ENCODE measurements at places on chromosomes 6 and 20. TPM values are rescaled to one million over a fixed set of nuclear protein-coding genes. Genes with fewer than 3 reads are reported as not detected.
A peak's percentile ranks its signal among the peaks of the same experiment; 100 is the strongest.

The TXNDC5 gene
- 104 TPM for total RNA-seq

The HDGFL1 gene
- total RNA-seq: not detected

The SLC17A4 gene
- not detected for total RNA-seq

The VSTM2L gene
- total RNA-seq: 9.3 TPM

The ARFGEF3 gene
- 0.30 TPM for total RNA-seq

The OR2J3 gene
- total RNA-seq: not detected

The GPR63 gene
- 6.0 TPM for total RNA-seq

The FNDC11 gene
- total RNA-seq: 1.5 TPM

The USP49 gene
- 25.1 TPM for total RNA-seq

DNA sequence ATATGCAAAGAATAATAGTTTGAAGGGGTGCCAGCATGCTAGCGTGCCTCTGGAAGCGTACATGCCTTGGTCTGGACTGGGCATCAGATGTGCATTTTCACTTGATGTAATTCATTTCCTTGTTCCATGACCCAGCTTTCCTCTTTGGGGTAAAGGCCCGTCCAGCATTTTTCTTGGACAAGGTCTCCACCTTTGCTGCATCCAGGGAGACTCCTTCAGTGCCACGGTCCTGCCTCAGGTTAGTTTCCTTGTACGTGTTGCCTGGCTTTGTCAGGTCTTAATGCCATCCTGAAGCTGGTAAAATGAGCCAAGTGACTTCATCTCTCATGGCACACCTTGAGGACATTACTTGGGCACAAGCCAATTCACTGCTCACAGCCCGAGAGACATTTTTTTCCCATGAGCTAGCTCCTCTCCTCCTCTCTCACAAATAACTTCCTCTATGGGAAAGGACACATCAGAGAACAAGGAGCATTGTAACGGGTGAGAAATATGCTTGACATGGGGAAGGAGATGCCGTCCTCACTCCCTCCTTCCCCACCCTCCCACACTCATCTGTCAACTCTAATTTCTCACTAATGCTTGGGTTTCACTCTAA lies 23.9 kb downstream of the EDN1 start:
- DNase-seq: no peak
- no peak overlapping the region for H3K4me3 ChIP-seq
- no peaks in the 10 kb centered on the region for H3K4me1 ChIP-seq
- H3K36me3 ChIP-seq: peaks cover 2% of the 10 kb centered on the region

GRCh38 chr6:167979436-167980139 lies 17.9 kb upstream of the KIF25 start:
- H3K27ac ChIP-seq: no peak overlapping the region
- H3K36me3 ChIP-seq: peaks cover 14% of the 10 kb centered on the region
- H3K27me3 ChIP-seq: no peaks in the 10 kb centered on the region
- H3K4me3 ChIP-seq: peak overlapping the region; percentile 48
- H3K4me1 ChIP-seq: peaks cover 43% of the 10 kb centered on the region

- peaks cover 4% of the 10 kb centered on the region for H3K36me3 ChIP-seq
- H3K4me1 ChIP-seq: no peaks in the 10 kb centered on the region
- H3K4me3 ChIP-seq: no peak overlapping the region
- H3K27me3 ChIP-seq: no peaks in the 10 kb centered on the region
These were observed 22.5 kb upstream of the SRPK1 start for GRCh38 chr6:35943390-35943789.

DNA sequence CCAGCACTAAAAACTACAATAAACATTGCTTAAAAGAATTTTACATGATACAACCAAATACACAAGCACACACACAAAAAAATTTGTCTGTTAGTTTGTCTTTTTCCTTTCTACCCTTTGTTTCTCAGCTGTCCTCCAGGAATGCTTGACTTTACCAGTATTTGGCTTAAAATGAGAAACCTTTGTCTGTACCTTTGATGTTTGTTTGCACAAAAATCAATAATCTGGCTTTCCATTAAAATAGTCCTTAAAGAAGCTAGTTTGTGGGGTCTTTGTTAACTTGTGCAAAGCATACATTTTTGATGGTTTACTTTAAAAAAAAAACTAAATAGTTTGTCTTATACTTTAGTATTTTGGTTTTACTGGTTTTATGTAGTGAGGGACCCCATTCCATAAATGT lies 49.3 kb downstream of the RPRD1B start:
- peak overlapping the region; percentile 50 for H3K27ac ChIP-seq
- H3K36me3 ChIP-seq: peaks cover 45% of the 10 kb centered on the region
- DNase-seq: no peak
- peaks cover 10% of the 10 kb centered on the region for H3K4me1 ChIP-seq

DNA sequence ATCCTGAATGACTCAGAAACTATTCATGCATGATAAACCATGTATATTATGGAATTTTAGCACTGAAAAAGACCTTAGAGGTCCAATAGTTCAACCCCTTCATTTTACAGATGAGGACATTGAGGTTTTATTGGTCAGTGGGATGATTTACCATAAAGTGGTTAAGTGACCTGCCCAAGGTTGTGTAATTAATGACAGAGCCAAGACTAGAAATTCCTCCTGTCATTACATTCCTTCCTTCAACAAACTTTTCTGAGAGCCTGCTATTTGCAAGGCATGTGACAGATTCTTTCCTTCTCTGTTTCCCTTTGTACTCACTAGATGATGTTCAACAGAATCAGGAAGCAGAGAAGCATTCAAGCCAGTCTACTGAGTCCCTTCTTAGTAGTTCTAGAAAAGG lies 170.7 kb upstream of the KCNK16 start:
- H3K27me3 ChIP-seq: no peaks in the 10 kb centered on the region
- peaks cover 9% of the 10 kb centered on the region for H3K4me1 ChIP-seq
- H3K36me3 ChIP-seq: no peaks in the 10 kb centered on the region
- no peak for DNase-seq
- no peak overlapping the region for H3K27ac ChIP-seq

- H3K4me3 ChIP-seq: no peak overlapping the region
- H3K36me3 ChIP-seq: no peaks in the 10 kb centered on the region
- H3K27me3 ChIP-seq: peaks cover 29% of the 10 kb centered on the region
- no peak for DNase-seq
These were observed 45.5 kb upstream of the AFDN start for GRCh38 chr6:167781066-167781767.

- H3K36me3 ChIP-seq: no peaks in the 10 kb centered on the region
- no peak for DNase-seq
- H3K4me3 ChIP-seq: no peak overlapping the region
- peaks cover 3% of the 10 kb centered on the region for H3K4me1 ChIP-seq
- H3K27me3 ChIP-seq: no peaks in the 10 kb centered on the region
- H3K27ac ChIP-seq: no peak overlapping the region
These were observed 128.9 kb downstream of the ELOVL4 start for GRCh38 chr6:79818471-79818870.

DNA sequence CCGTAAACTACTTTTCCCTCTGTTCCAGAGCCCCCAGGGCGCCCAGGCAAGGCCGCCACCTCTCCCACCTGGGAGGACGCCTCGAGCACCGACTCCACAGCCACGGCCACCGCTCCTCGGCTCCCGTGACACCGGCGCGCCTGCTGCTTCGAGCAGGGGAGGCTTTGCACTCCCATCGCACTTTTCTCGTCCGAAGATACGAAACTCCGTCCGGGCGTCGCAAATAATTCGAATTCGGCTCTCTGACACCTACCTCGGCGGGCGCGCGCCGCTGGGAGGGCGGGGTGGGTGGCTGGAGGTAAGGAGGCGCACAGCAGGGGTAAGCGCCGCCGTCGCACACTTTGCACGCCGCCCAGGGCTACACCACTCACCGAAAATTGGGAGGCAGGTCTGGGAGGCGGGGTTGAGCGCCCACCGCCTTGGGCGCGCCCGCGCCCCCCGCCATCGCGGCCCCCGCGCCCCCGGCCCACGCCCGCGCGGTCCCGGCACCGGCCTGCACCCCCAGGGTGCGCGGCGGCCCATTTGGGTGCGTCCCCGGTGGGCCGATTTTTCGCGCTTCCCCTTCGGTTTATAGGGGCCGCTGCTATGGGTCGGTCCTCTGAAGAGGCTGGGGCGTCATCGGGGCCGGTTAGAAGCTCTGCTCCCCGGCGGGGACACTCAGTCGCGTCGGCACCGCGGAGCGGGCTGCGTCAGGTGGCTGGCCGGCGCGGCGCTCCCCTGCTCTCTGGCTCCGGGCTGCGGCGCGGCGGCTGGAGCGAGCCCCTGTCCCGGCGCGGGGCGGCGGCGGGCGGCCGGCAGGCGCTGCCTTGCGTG lies 36.2 kb downstream of the GNAS start:
- peaks cover 7% of the 10 kb centered on the region for H3K36me3 ChIP-seq
- H3K4me3 ChIP-seq: peak overlapping the region; percentile 94
- peaks cover 25% of the 10 kb centered on the region for H3K4me1 ChIP-seq
- DNase-seq: peak; percentile 78
- H3K27ac ChIP-seq: no peak overlapping the region
- H3K27me3 ChIP-seq: peaks cover 9% of the 10 kb centered on the region

DNA sequence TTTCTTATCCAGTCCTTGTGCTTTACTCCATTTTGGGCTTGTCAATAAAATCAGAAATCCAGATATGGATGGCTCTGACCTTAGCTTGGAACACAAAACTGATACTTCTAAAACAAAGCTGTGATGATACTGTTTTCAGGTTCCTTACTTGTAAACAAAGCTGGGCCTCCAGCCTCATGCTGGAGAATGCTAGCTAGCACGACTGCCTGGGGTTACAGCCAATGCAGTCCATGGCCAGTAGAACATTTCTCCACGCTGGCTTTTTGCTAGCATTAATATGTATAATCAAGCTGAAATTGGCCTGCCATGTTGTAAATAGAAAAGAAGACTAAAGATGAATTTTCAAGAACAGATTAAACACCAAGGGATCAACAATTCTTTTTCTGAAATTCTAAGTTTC lies 63.9 kb downstream of the MTHFD1L start:
- H3K4me1 ChIP-seq: no peaks in the 10 kb centered on the region
- H3K27me3 ChIP-seq: no peaks in the 10 kb centered on the region
- DNase-seq: no peak
- no peak overlapping the region for H3K27ac ChIP-seq
- H3K4me3 ChIP-seq: no peak overlapping the region
- peaks cover 16% of the 10 kb centered on the region for H3K36me3 ChIP-seq

- peaks cover 28% of the 10 kb centered on the region for H3K36me3 ChIP-seq
- no peak overlapping the region for H3K4me3 ChIP-seq
- DNase-seq: no peak
- H3K27ac ChIP-seq: no peak overlapping the region
- no peaks in the 10 kb centered on the region for H3K27me3 ChIP-seq
- H3K4me1 ChIP-seq: no peaks in the 10 kb centered on the region
These were observed 22.3 kb downstream of the STX7 start for GRCh38 chr6:132490478-132491204.

DNA sequence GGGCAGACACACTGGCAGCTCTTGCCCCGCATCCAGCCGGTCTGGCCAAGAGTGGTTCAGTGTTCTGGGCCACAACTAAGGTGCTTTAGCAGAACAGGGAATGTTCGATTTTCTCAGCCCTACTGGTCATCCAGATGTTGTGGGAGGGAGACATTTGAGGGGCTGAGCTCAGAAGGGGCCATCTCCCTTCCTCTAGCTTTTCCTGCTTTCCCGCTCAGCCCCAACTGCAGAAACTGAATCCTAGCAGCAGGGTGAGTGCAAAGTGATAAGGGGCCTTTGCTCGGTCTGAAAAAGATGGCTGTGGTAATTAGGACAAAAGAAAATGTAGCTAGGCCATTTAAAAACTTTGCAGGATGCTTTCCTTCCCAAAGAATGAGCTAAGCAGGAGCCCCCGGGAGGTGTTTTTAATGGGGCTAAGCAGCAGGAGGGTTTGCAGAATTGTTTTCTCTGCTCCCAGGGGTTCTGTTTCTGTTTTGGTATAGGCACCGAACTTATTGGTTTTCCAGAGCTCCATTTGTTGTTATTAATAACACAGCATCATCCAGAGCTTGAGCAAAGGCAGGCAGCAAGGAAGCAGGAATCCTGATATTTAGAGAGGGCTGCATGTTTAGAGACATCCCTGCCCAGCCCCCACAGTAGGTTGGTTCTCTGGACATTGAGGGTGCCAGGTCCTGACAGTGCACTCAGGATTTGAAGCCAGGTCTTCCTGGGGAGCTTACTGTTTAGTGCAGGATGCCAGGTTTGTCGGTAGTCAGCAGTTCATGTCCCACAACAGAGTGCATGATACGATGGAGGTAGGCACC lies 210.9 kb downstream of the SLC24A3 start:
- H3K36me3 ChIP-seq: no peaks in the 10 kb centered on the region
- DNase-seq: no peak
- peaks cover 10% of the 10 kb centered on the region for H3K27me3 ChIP-seq
- H3K27ac ChIP-seq: no peak overlapping the region

DNA sequence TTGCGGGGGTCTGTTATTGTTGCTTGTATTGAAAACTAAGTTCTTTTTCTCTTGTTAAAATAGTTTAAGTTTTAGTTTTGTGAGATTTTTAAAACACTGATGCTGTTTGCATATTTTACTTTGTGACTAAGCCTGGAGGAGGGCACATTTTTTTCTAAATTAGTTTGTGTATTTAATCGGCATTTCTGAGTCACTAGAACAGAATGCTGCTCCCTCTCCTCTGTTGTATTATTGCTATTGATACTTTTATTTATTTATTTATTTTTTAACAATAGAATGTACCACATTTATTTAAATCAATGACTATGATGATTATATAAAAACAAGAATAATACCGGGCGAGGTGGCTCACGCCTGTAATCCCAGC lies 5.1 kb upstream of the FAM50B start:
- DNase-seq: no peak
- H3K4me3 ChIP-seq: no peak overlapping the region
- H3K27me3 ChIP-seq: peaks cover 3% of the 10 kb centered on the region
- H3K4me1 ChIP-seq: peaks cover 18% of the 10 kb centered on the region

DNA sequence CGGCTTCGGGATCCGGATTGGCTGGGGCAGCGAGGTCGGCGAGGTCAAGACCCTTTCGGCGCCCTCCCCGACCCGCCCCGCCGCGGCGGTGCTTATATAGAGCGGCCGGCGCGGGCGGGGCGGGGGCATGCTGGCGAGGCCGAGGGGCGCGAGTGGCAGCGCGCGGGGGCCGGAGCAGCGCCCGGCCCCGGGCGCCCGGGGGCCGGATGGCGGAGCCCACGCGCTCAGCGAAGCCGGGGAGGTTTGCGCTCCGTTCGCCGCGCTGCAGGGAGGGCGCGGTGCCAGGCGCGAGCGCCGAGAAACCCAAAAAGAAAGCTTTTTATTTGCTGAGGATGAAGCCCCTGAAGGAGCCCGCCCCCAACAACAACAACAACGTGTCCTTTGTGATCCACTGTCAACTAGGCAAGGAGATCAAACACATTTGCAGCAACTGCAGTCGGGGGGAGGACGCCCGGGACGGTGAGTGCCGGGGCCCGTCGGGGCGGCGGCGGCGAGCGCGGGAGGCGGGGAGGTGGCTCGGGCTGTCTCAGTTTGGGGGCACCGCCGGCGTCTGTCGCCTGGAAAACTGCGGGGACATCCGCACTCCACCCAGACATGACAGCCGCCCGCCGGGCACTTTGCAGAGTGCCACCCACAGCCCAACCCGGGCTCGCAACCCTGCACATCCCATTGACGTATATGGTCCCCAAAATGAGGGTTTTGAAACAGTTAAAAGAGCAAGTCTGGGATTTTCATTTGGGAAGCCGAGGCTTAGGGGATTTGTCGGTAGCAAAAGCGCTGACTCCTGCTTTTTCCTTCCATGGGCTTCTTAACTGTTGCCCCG lies 297.3 kb downstream of the PHACTR1 start:
- H3K36me3 ChIP-seq: no peaks in the 10 kb centered on the region
- H3K4me3 ChIP-seq: peak overlapping the region; percentile 91
- peaks cover 80% of the 10 kb centered on the region for H3K27me3 ChIP-seq
- peaks cover 30% of the 10 kb centered on the region for H3K4me1 ChIP-seq
- no peak overlapping the region for H3K27ac ChIP-seq

All from neural crest cell (in vitro differentiated cells).